ENCODE measurements at places on chromosomes 5 and 9.

- DNase-seq, result no peak
Measured at GRCh38 chr5:74336297-74336696, 304.2 kb downstream of the ENC1 start.

DNA sequence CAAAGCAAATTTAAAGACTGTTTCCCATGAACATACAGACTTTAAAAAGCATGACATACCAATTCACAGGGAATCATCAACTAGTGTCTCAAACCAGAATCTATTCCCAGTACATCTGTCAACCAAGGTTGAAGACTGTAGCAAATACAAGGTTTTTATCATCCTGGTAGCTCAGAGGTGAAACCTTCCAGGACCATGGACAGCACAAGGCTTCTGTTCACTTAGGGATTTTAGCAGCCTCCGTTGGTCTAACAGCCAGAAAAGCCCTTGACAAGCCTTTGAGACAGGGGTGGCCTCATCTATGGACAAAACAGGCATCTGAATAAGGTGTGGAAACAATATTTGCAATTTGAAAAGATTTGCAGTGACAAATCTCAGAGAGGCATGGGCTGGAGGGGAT is 119.0 kb downstream of the TRIM32 start:
- DNase-seq, result no peak

- DNase-seq, result no peak
Measured at GRCh38 chr5:33659526-33660169, 218.9 kb downstream of the TARS1 start.

- no peak for DNase-seq
Measured at GRCh38 chr9:125919565-125919964, 172.4 kb downstream of the PBX3 start.

DNA sequence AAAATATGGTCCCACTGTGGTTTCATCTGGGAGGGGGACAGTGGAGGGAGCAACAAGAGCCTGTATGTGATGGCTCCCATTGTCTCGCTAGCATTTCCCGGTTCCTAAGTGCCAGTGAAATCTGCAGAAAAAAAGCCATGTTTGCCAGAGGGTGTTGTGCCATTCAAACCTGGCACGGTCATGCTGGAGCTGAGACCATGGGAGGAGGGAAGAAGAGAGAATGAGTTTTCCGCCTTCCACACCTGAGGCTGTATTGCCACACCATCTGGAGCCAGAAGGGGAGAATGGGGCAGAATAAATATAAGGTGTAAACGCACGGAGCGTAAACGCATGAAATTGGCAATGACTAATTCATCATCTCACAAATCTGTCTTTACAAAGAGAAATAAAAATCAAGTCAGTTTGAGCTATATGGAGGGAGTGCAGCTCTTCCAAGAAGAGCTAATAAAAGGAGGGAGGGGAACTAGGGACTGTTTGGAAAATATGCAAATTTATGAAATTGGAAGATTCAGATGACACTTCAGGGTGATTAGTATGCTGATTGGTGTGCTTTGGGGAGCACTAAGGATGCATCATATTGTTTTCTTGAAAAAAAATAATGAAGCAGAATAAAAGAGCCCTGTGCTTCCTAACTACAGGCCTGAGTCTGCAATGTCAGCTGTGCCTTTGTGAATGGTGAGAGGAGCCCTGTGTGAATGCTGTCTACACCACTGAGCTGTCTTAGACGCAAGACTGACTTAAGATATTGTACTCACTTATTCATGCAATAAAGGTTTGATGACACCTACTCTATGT is 237.9 kb downstream of the NSG2 start:
- peak; percentile 66 for DNase-seq

GRCh38 chr5:78354066-78354670 is 6.2 kb upstream of the SCAMP1 start:
- DNase-seq, result no peak

DNA sequence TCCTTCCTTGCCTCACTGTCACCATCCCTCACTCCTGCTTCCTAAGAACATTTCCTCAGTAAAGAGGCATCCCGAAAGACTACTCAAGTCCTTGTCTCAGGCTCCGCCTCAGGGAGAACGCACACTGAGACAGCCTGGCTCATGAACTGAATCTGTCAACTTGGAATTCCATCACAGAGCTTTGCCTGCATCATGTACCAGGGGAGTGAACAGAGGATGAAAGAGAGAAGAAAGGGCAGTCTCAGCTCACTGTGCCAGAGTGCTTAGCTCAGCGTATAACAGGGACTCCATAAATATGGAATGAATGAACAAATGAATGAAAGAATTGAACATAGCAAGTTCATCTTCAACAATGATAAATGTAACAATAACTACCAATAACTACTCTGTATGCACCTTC is 68.7 kb upstream of the SLC1A3 start:
- no peak for DNase-seq

GRCh38 chr9:121682926-121683515 is 31.6 kb downstream of the DAB2IP start:
- no peak for DNase-seq

DNA sequence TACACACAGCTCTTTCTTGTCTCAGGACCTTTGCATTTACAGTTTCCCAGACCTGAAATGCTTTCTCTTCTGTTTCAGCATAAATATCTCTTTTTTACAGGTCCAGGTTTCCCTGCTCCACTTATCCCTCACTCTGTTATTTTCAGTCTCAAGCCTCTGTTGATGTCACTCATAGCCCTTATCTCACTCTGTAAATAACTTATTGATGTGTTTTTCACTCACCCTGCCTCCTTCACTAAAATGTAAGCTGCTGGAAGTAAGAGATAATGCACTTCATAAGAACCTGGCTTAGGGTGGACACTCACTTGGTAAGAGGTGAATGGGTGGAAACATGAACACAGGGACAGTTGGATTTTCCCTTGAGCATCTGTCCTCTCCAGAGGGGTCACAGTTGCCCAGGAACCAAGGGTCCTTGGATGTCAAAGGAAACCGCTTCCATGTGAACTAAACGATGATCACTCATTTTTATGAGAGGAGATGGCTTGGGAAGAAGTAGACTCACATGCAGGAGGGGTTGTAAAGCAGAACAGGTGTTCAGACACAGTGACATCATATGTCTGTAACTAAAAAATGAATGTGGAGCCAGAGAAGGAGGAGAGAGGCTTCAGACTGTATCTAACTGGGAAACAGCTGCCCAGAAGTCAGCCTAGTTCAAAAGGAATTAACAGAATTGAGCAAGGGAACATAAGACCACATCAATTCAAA is 5.5 kb upstream of the HTR4 start:
- DNase-seq, result no peak
